Spinal cord (tissue), 10 donors: ENCODE measurements at places on chromosomes 2 and 18. TPM values are rescaled to one million over a fixed set of nuclear protein-coding genes. Genes with fewer than 3 reads are reported as not detected.

GRCh38 chr2:86393521-86394491 lies 47.4 kb upstream of the KDM3A start:
- no peak for DNase-seq

Gene FBXO41
- 47.4 TPM for polyA plus RNA-seq

- DNase-seq = no peak
Measured at GRCh38 chr18:35682281-35682867, 100.8 kb downstream of the GALNT1 start.

Gene DSC2
- polyA plus RNA-seq = 2.0 TPM

GRCh38 chr18:23235860-23236259 lies 100.6 kb downstream of the CABLES1 start:
- no peak for DNase-seq

Gene PARD6G
- 18.9 TPM for polyA plus RNA-seq

Gene KCNG2
- 2.2 TPM for polyA plus RNA-seq

Gene ANKRD30BL
- 4.6 TPM for polyA plus RNA-seq

- no peak for DNase-seq
Measured at GRCh38 chr18:37698508-37699040, 133.0 kb upstream of the CELF4 start.

Gene ARHGAP15
- polyA plus RNA-seq = 9.6 TPM

- no peak for DNase-seq
Measured at GRCh38 chr18:58288921-58289797, 245.1 kb downstream of the NEDD4L start.

Gene TGFA
- polyA plus RNA-seq = 22.5 TPM

GRCh38 chr2:232929303-232930058 lies 59.4 kb downstream of the SNORC start:
- DNase-seq = no peak

- DNase-seq = no peak
Measured at GRCh38 chr2:221850076-221850475, 278.0 kb upstream of the EPHA4 start.

GRCh38 chr2:43039376-43040080 lies 186.9 kb downstream of the ZFP36L2 start:
- DNase-seq = no peak

GRCh38 chr18:22456547-22456946 lies 38.8 kb upstream of the CTAGE1 start:
- no peak for DNase-seq

DNA sequence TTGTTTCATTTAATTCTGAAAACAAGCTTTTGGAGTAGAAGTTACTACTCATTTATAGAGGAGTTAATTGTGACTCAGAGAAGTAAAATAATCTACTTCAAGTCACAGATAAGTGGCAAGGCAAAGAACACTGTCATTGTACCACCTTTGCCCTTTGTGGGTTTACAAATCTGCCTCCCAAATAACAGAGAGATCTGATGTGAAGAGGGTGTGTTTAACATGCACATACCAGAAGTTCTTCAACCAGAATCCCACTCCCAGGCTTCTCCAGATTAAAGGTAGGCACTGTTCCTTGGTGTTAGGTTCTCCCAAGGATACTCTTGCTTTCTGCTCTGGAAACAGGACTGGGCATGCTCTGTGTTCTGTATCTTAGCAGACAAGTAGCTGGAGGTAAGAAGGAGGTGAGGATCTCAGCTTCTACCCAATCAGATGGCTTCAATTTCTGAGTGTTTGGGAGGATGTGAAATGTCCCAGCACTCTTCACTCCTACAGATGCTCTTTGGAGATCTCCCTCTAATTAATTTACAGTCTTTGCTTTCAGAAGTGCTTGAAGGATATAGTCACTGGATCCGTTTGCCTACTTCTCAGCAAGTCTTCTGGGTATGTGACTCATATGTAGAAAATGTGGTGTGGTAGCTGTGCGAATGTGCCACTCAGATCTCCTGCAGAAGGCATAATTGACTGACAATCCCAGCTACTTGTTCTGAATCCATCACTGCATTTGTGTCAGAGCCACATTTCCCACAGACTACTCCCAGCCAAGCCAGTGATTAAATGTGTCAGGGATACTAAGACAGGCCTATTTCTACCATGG lies 111.1 kb downstream of the KLHL14 start:
- no peak for DNase-seq

Gene TMEM169
- polyA plus RNA-seq = 21.1 TPM

DNA sequence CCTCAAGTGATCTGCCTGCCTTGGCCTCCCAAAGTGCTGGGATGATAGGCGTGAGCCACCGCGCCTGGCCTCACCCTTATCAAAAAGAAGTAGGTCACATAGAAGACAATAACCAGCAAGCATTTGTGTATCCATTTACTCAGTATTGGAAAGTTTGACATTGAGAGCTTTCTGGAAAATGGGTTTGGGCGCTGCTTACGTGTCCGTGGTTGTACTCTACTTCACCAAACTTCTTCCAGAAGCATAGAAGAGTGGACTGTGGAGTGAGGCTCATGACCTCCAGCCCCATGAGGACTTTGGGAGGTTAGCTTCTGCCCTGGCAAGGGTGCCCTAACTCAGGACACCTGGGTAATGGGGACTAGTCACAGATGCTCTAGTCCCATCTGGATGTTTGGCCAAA lies 3.7 kb upstream of the ODC1 start:
- DNase-seq = no peak

DNA sequence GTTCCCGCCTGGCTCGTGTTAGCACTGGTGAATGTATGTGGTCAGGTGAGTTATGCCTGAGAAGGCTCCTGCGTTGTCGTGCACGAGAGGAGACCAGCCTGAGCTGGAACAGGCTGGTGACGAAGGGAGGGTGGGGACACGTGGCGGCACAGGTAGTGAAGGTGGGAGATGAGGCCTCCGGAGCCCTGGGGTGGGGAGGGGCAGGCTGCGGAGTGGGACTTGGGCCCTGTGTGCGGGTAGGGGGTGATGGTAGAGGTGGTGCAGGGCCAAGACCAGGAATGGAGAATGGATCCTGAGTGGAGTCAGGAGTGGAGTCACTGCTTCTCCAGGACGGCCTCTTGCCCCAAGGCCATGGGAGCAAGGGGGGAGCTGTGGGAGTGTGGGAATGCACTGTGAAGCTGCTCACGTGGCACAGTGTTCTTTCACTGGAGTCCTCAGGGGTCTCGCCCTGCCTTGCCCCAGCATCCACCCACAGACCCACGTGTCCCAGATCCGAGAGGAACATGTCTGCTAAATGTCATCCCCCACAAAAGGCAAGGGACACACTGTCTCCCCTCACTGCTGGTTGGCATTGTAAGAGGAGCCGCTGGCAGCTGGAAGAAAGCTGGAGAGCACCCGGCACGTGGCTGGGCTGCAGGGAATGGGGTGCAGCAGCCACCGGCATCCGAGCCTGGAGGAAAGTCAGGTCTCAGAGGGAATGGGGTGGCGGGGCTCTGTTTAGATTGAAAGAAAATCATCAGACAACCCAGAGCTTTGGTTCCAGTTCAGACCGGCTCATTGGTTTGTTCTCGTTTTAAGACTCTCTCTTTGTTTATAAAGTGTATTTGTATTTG lies 63.7 kb downstream of the CYP26B1 start:
- no peak for DNase-seq

Gene MTIF2
- 19.8 TPM for polyA plus RNA-seq

- DNase-seq = no peak
Measured at GRCh38 chr2:189372688-189373257, 68.5 kb upstream of the WDR75 start.

Gene SOWAHC
- 16.8 TPM for polyA plus RNA-seq

DNA sequence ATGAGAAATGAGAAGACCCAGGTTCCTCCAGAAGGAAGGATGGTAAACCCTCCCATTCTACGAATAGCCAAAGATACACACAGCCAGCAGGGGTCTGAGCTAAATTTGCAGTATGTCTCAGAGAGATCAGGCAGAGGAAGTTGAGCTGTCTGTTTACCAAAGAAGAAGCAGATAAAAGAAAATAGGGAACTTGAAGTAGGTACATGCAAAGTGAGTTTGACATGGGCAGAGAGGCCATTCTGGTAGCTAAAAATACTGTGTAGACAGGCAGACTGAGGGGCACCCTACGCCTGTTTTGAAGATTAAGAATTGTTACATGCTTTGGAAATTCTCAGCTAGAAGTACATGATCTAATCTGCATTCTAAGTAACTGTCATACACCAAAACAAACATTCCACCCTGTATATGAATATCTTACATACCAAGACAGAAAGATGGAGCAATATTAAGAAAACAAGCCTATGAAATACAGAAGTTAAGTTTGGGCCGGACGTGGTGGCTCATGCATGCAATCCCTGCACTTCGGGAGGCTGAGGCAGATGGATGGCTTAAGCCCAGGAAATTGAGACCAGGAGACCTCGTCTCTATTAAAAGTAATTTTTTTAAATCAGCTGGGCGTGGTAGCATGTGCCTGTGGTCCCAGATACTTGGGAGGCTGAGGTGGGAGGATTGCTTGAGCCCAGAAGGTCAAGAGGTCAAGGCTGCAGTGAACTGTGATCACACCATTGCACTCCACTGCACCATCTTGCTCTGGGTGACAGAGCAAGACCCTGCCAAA lies 157.9 kb downstream of the ANKRD44 start:
- DNase-seq = no peak

- no peak for DNase-seq
Measured at GRCh38 chr2:37543999-37544557, 127.4 kb downstream of the CDC42EP3 start.

Gene PSTPIP2
- 2.2 TPM for polyA plus RNA-seq

Gene GALNT5
- 0.26 TPM for polyA plus RNA-seq

GRCh38 chr2:100239486-100240210 lies 82.7 kb downstream of the LONRF2 start:
- DNase-seq = no peak

Gene ACKR3
- 39.5 TPM for polyA plus RNA-seq

- no peak for DNase-seq
Measured at GRCh38 chr2:10495311-10495987, 47.3 kb upstream of the ODC1 start.

DNA sequence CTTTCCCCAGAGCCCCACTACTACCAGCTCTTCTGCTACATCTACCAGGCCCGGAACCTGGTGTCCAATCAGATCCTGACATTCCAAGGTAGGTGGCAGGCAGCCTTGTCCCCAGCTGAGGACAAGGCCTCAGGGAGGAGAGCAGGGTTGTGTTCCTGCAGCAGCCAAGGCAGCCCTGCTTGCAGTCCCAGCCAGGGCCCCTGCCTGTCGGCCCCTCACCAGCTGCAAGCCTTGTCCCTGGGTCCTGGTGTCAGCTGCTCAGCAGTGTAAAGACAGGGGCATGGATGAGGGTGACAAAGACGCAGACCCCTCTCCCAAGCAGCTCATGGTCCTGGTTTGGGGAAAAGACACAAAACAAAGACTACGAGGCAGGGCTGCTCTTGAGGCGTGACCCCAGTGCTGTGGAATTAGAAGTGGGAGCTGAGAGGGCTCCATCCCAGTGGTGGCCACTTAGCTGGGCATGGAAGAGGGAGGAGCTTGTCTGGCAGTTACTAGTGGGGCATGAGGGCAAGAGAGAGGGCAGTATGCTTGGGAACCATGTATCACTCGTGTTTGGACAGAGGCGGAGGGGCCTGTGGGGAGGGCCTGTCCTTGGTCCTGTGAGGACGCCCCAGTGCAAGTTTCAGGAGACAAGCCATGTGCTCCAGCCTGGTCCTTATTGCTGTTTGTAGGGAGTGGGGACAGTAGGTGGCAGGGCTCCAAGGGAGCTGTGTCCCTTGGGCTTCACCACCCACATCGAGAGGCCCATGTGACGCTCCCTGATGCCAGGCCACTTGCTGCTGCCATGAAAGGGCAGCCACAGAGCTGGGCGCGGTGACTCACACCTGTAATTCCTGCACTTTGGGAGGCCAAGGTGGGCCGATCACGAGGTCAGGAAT lies 47.5 kb downstream of the LMAN2L start:
- DNase-seq = no peak

DNA sequence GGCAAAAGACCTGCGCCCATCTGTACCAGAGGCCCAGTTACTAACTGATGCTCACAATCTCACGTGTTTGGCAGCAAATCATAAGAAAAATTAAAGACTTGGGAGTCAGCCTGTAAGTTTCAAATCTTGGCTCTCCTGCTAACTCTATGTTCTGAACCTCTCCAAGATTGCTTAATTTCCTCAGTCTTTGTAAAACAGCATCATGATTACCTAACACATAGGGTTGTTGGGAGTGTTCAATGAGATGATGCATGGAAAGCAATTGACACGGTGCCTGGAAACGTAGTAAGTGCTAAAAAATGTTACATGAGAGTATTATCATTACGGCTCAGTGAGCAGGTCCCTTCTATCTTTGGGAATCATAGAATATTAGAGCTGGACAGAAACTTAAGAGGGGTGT lies 497.6 kb upstream of the TCF4 start:
- DNase-seq = no peak

Gene RPIA
- 16.9 TPM for polyA plus RNA-seq

GRCh38 chr2:134836986-134837385 lies 1.4 kb upstream of the ACMSD start:
- no peak for DNase-seq

Gene MEP1B
- 0.14 TPM for polyA plus RNA-seq

- no peak for DNase-seq
Measured at GRCh38 chr18:77851802-77852201, 602.2 kb downstream of the GALR1 start.

- DNase-seq = no peak
Measured at GRCh38 chr18:48138210-48138609, 207.8 kb upstream of the SMAD2 start.

Gene TBR1
- polyA plus RNA-seq = not detected

- DNase-seq = no peak
Measured at GRCh38 chr2:46937471-46937901, 21.9 kb upstream of the MCFD2 start.

DNA sequence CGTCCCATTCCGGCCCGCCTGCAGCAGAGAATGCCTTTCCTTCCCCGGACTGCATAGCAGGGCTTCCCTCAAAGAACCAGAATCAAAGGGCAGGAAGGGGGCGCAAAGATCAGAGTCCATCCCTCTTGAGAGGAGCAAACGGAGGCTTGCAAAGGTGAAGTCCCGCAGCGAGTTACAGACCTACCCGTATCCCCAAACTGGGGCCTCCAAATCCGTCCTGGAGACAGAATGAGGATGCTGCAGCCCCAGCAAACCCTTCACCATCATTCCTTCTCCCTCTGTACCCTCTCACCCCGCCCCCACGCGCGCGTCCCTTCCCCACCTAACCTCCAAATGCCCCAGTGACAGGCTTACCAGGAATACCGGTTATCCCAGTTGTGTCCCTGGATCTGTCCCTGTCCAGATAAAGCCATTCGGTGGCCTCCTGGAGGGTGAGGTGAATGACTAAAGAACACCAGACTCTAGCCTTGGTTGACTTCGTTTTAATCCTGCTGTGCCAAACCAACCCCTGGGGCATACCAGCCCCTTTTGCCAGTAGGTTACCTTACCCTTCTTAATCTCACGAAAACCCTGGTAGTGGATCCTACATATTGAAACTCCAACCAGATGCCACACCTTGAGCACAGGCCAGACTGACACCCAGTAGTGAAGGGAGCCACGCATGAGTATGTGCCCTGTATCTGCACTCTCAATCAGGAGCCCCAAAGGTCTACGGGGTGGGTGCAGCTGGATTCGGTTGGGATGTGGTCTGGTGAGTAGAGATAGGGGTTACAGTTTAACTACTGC lies 961 bp upstream of the SLC40A1 start:
- no peak for DNase-seq

DNA sequence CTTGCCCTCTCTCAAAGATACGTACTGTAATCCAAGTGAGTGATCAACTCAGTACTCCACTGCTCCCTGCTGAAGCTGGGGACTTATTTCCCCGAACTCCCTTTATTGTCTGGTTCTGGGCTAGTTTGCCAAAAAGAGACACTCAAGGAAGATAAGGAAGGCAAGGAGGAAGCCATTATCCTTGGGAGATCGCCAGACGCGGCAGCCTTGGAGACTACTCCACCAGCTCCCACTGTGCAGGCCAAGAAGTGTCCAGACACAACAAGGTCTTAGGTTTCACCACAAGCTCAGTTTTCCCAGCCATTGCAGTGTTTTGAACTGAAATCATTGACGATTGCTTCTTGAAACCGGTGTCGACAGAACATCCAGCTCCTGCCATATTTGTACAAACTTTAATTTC lies 439.6 kb upstream of the UBE2E3 start:
- no peak for DNase-seq

Gene TMEM247
- polyA plus RNA-seq = not detected
